Stimulated activated CD4-positive, alpha-beta T cell treated with anti-CD3 and anti-CD28 coated beads, Interleukin-15, amount 100 ng/mL, for 24 hours (primary cell): ENCODE measurements at places on chromosomes 2 and 18.

DNA sequence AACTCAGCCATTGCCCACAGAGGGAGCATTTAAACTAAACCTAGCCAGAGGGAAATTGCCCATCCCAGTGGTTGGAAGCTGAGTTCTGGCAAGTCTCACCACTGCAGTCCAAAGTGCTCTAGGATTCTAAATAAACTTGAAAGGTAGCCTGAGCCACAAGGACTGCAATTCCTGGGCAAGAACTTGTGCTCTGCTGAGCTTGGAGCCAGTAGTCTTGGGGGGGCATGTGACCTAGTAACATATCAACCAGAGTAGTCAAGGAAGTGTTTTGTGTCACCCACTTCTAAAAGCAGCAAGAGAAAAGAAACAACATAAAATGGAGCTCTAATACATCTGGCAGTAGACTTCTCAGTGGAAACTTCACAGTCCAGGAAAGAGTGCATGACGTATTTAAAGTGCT, 167.0 kb downstream of the PTH2R start:
- no peak for DNase-seq

- DNase-seq = no peak
These were observed 43.2 kb upstream of the CAB39 start for GRCh38 chr2:230669386-230669950.

DNA sequence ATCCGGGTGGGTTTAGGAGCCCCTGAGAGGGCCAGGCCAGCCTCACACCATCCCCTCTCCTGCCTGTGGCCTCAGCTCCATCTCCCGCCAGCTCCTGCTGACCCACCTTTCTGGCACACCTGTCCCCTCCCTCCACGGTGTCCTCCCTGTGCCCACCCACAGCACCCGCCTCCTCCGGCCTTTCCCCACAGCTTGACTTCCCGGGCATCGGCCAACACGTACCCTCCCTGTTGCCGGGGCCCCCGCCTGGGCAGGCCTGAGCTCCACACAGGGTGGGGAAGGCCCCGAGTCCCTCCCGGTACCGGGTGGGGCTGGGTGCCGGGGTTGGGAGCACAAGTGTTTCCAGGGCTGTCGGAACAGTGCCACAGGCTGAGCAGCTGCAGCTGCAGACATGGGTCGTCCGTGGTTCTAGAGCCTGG, 6.5 kb downstream of the GPC1 start:
- DNase-seq = no peak

- no peak for DNase-seq
These were observed 7.6 kb upstream of the DSG2 start for GRCh38 chr18:31490387-31490786.

DNA sequence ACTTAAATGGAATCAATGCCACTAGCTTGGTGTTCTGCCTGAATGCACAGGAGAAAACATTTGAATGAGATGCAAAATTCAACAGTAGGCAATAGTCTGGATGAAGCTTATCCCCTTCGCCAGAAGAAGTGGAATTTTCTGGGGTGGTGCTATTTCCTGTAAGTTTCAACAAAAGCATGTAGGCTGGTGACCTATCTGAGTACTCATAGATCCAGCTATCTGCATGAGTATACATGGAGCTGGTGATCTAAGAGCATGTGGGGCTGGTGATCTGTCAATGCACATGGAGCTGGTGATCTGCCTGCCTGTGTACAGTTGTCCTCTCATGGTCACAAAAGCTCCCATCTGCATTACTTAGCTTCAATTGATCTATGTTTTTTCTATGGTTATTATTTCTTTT, 71.2 kb downstream of the SLC9A4 start:
- no peak for DNase-seq

DNA sequence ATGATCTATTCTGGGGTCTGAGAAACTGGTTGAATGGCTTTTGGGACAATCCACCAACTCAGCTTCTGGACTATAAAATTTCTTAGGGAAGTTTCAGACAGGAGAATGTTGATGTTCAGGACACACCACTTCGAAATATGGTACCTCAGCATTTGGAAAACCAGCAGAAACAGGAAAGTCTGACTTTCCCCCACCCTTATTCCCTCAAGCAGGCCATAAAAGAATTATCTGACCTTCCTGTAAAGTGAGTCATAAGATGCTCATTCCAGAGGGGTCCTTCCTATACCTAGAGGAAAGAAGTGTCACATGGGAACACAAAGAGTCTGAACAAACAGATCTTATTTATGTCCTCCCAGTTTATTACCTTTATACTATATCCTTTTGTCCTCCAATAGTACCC, 415.0 kb downstream of the CPS1 start:
- DNase-seq = no peak

- no peak for DNase-seq
These were observed 339.2 kb upstream of the EPHA4 start for GRCh38 chr2:221911321-221911720.

DNA sequence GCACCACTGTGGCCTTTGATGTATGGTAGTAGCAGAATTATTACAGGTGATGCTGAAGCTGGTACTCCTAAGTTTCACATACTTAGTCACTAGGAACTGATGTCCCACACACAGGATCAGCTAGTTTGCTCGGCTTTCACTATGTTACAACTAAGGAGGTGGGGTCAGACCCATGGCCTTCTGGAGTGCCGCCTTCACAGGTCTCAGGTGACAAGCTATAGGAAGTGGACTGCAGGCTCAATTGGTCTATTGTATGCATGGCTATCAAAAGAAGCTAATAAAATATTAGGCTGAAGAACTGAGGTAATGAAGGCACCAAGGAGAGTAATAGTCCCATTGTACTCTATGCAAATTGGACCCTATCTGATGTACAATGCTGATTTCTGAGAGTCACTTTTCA, 170.6 kb downstream of the DLGAP1 start:
- DNase-seq = no peak

DNA sequence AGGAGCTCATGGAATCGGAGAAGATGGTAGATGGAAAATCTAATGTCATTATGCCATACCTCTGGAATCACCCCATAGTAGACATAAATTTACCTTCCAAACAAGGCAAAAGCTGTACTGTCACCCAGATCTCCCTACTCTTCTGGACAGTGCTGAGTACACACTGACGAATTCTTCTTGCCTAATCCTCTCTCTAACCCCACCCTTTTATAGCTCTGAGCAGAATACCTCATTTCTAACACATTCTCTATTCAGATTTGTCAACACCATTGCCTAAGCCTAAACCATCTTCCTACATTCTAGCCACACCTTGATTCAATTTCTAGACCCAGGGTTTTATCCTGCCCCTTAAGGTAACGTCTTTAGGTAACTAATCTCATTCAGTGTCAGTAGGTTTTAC, 321.0 kb upstream of the NRP2 start:
- no peak for DNase-seq

DNA sequence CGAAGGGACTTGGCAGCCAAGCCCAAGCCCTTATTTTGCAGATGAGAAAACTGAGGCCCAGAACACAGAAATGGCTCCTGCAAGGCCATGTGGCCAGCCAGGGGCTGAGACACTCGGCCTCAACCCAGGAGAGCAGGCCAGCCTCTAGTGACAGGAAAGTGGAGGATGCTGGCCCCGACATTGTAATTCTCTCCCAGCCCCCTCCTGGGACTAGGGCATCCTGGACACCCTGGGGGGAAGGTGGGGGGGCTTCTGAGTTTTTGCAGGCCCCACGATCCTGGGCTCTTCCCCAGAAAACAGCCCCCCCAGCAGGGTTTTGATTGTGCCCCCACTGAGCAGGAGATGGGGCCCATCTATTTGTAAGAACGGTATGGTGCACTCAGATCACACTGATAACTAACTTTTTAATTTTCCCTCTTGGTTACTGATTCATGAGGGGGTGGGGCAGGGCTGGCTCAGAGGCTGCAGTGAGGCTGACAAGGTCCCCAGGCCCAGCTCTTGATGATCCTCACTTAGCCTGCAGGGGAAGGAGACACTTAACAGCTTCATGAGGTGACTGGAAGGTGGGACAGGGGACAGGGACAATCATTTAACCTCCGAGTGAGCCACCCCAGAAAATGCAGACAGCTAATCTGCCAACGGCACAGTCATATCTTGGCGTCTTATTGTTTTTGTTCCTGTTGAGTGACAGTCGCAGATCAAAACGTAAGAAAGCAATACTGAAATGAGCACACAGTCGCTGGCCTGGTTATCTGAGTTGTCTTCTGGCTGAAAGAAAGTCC, 18.9 kb downstream of the SMAD7 start:
- peak; percentile 68 for DNase-seq

DNA sequence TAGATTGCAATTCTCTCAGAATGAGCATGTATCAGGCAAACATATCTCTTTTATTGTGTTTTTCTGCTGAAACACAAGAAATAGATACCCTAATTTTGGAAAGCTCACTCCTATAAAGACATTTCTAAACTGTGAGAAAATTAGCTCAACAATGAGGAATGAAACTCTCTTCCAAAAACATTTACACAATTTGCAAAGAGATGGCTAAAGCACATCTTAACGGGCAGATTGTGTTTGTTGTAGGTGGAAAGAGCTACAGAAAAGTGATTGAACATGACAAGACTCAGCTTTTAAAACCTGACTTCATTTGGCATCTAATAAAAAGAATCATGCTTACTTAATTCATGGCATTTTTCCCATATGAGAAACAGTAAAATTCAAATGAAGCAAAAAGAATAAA, 175.0 kb upstream of the SLC39A10 start:
- DNase-seq = no peak

DNA sequence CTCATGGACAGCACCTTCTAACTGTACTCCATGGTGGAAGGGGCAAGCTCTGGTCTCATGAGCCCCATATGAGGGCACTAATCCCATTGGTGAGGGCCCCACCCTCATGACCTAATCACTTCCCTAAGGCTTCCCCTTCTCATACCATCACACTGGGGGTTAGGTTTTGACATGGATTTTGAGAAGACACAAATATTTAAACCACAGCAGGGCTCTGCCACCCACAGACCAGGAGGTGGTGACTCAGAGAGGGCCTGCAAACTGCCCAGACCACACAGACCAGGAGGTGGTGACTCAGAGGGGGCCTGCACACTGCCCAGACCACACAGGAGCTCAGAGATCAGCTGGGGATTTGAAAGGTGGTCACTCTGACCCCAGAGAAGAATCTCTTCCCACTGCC, 222.0 kb downstream of the KLHL29 start:
- DNase-seq = no peak

DNA sequence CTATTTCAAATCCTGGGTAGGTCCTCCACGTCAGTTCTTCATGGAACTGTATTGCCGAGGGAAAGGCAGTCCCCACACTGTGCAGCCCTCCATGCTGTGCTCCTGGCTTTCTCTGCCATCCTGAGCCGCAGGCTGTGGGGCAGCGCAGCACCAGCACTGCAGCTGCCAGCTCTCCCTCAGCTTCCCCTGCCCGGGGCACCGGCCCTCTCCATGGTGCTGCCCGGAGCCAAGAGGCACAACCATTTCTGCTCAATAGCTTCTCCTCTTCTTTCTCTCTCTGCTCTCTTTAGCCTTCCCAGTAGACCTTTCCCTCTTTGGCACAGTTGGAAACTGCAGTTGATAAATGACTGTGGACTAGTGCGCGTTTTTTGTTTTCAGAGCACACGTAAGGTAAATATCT, 12.1 kb downstream of the ANKRD23 start:
- no peak for DNase-seq

GRCh38 chr18:77380695-77381094, 131.0 kb downstream of the GALR1 start:
- no peak for DNase-seq

GRCh38 chr2:241880311-241881073, 11.0 kb downstream of the RTP5 start:
- DNase-seq = no peak

GRCh38 chr2:144546933-144547332, 27.0 kb upstream of the ZEB2 start:
- no peak for DNase-seq

- DNase-seq = no peak
These were observed 23.2 kb downstream of the SLC40A1 start for GRCh38 chr2:189557373-189557772.

DNA sequence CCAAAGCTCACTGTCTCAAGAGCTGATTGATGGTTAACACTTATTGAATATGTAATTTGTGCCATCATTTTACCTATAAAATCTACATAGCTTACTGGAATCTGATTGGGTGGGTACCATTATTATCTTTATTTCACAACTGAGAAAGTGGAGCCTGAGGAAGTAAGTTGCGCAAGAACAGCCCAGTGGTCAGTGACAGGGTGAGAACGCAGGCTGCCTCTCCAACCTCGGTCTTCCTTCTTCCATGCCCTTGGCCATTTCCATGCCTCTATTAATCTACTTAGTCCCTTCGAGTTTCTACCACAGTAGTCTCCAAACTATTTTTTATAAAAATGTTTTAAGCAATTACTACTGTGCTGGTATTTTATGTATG, 390.9 kb upstream of the VWC2L start:
- DNase-seq = no peak

GRCh38 chr2:203175371-203175770, 63.4 kb upstream of the CYP20A1 start:
- no peak for DNase-seq

DNA sequence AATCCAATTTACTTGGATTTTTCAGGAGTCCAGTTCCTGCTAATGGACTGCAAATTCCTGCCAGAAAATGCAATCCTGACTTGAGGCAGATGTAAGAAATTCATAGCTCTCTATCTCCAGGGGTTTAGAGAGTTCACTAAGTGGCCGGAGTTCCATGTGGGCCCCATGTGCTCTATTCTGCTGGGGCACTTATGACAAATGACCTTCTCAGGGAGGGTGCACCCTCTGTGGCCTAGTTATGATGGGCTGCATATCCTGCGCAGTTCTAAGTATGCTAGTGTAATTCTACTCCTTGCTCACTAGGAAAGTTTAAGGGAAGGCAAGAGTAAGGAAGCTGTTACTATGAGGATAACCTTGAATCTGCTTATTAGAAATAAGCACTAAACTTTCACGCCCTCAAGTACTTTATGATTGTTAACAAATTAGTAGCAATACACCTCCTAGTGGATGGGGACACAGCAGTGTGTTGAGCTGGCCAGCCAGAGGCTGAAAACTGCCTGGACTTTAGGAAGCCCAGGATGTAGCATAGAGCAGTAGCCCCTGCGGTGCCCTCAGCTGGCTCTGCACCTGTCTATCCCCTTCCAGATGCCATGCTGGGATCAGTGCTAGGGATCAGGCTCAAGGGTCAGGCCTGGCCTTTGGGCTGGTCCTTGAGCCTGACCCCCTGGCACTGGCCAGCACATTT, 14.4 kb downstream of the SMYD1 start:
- no peak for DNase-seq
